ENCODE measurements at places on chromosomes 2 and 18. TPM values are rescaled to one million over a fixed set of nuclear protein-coding genes. Genes with fewer than 3 reads are reported as not detected.
A peak's percentile ranks its signal among the peaks of the same experiment; 100 is the strongest.

Gene GALNT3
- total RNA-seq = 22.9 TPM

- no peak for DNase-seq
Measured at GRCh38 chr18:61503688-61504087, 170.5 kb downstream of the CDH20 start.

- no peak for DNase-seq
Measured at GRCh38 chr2:5538313-5538712, 153.9 kb upstream of the SOX11 start.

DNA sequence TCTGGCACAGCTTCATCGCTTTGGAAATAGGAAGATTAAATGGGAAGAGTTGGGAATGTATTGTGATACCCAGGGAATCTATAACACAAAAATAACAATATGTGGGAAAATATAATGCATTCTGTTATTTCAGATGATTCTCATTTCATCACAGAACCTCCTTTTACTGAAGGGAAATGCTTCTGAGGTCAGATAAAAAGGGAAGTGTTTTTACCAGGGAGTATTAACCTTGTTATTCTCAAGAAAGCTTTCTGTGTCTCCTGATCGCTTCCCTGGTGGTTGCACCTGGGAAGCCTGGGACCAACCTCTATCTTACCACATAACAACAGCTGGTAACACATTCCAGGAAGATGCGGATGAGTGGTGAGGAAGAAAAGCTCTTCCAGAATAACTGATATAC is 47.2 kb downstream of the SCG2 start:
- DNase-seq = no peak

GRCh38 chr2:191245869-191246531 is 796 bp downstream of the MYO1B start:
- no peak for DNase-seq

Gene C2orf78
- not detected for total RNA-seq

DNA sequence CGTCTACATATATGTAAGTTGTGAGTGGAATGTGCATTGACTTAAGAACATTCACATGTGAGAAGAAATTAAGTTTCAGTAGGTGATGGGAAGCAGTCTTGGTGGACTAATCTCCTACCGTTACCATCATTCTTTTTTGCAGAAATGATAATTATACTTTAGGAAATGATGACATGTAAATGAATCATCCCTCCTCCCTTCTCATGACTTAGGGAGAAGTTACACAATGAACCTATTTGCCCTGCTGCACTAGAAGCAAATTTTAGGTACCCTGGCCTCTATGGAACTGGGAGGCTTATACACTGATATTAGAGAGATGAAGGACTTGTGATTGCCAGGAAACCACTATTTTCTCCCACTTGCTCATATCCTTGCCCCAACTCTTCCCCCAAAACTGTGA is 214.2 kb downstream of the CALCRL start:
- no peak for DNase-seq

DNA sequence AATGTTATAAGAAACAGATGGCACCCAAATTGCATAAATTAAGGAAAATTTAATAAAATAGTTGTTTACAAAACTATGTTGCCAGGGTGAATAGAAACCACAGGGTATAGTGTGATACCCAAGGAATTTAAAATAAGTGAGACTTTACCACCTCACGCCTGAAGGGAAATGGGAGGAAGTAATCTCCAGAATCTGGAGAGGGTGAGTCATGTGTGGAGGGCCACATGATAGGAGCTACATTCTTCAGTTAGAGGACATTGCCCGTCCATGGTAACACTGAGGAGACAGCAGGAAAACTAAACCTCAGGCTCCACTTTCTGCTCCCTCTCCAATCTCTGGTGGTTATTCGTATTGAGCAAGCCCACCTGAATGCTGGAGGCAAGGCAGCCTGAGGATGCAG is 97.2 kb upstream of the NXPH2 start:
- no peak for DNase-seq

DNA sequence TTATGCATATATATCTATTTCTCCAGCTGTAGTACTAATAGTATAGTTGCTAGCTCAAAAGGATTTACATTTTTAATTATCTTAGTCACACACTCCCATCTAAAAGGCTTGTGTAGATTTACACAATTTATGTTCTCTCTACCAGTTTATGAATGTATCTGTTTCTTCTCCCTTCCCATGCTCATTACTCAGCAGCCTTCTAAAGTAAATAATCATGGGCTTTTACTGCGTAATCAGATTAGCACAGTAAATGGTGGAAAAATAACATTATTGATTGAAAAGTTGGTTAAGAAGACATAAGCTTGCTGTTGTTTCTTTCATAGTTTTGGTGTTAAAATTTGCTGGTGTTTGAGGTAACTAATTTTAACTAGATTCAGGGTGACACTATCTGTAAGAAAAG is 81.8 kb downstream of the PTPN4 start:
- DNase-seq = no peak

Gene CPLX4
- not detected for total RNA-seq

Gene ACMSD
- total RNA-seq = not detected

DNA sequence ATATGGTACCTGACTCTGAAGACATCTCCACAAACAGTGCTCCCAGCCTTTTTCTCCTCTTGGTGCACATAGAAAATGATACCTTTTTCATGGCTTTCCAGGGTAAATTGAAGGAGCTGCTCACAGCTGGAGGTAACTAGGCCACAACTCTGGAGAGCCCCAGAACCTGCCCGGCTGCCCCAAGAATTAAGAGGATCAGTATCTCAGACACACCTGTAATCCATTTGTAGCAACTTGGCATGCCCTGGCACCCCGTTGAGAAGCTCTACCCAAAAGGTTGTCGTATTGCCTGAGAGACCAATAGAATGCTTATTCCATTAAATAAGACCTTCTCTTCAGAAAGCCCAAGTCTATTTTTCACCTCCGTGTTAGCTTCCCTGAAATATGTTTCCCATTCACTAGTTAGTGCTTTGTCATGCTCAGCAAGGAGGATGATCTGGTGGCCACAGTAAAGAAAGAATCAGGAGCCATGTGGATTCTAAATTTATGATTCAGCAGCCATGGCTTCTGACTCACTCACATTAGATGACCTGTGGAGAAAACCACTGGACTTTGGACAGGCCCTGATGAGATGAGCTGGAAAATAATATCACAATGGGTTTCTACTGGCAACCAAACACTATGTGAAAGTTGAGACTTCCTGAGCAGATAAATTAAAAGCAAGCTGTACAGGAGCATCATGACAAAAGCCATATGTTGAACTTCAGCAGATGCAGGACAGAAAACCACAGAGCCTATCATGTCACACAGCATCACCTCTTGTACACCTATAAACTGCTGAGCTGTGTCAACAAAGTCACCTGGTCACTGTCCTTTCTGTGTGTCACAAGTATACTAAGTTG is 253.3 kb upstream of the OSR1 start:
- DNase-seq = peak; percentile 90

DNA sequence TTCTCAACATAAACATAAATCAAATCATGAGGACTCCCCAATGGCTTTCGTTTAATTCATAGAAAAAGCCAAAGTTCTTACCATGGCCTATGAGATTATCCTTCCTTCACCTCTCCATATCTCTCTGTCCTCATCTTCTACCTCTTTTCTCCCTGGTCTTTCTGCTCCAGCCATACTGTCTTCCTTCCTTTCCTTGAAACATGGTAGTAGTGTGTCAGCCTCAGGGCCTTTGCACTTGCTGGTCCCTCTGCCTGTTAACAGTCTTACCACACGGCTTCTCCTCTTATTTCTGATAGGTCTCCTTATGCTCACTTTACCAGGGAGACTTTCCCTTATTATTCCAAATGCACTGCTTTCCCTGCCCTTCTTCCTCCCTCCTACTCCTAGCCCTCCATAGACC is 25.6 kb downstream of the APOB start:
- no peak for DNase-seq

DNA sequence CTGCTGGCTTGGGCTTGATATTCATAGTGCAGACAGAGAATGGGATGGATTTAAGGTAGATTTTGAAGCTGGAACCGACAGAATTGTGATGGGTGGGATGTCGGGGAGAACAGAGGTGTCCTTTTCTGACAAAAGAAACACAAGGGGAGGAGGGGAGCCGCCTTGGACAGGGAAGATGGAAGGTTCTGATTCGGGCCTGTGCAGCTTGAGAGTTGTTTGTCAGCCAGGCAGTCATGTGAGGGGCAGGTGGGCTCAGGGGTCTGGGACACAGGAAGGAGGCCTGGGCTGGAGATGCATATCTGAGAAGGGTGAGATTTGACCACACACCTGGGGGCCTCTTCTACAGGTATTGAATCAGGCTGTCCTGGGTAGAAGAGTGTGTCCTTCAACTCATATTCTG is 41.4 kb downstream of the NPAS2 start:
- DNase-seq = no peak

Gene NFU1
- 25.4 TPM for total RNA-seq

DNA sequence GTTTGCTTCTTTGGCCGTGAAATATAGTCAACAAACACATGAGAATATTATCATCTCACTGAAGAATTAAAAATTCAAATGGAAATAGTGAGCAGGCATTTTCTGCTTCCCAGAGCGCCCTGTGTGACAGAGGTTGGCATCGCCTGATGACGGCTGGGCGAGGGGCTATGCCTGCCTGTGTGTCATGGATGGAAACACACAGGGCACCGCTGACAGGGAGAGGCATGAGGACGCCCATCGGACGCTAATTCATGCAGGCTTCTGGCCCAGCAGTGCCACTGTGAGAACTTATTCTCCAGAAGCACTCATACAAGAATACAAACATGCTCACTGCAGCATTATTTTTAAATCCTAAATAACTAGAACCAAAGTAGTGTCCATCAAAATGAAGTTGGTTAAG is 61.4 kb upstream of the OTOS start:
- no peak for DNase-seq

Gene UGT1A1
- total RNA-seq = not detected

GRCh38 chr18:48799724-48800315 is 150.9 kb downstream of the SMAD7 start:
- no peak for DNase-seq

Gene CKAP2L
- total RNA-seq = 2.5 TPM

DNA sequence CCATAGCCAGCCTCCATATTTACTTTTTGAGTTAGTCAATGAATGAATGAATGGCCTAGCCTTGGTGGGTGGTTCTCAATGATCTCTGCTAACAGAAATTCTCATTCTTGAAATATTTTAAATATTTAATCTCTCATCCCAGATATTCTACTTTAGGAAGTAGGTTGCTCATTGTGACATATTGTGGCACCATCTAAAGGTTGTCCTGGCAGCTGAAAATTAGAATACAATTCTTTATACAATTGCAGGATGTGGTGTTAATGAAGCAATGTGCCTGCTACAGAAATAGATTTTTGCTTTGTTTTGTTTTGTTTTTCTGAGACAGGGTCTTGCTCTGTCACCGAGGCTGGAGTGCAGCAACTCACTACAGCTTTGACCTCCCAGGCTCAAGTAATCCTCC is 35.8 kb downstream of the SCG2 start:
- DNase-seq = no peak

DNA sequence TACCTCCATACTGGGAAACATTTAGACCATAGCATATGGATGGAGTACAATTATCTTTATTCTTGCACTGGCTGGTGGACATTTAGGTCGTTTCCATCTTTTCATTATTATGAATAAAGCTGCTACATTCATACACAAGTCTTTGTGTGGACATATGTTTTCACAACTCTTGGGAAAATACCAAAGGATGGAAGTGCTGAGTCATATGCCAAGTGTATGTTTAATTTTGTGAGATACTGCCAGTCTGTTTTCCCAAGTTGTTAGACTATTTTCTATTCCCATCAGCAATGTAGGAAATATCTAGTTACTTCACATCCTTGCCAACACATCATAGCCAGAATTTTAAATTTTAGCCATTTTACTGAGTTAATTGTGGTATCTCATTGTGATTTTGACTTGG is 91.5 kb downstream of the GALNT13 start:
- DNase-seq = no peak

DNA sequence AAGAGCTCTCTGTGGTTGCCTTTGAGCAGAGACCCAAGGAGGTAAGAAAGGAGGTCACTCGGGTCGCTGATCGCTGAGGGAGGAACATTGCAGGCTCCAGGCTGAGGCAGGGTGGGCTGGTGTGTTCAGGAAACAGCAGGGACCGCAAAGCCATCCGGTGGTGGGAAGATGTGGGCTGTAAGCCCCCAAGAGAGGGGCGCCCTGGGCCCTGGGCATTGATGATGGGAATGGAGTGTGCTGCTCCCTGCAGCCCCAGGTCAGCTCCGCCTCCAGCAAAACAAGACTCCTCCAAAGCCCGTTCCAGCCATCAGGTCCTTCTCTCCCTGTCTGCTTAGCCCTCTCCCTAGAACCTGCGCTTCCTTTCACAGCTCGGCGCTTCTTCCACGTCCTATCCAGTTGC is 229.7 kb downstream of the KLHL29 start:
- no peak for DNase-seq

DNA sequence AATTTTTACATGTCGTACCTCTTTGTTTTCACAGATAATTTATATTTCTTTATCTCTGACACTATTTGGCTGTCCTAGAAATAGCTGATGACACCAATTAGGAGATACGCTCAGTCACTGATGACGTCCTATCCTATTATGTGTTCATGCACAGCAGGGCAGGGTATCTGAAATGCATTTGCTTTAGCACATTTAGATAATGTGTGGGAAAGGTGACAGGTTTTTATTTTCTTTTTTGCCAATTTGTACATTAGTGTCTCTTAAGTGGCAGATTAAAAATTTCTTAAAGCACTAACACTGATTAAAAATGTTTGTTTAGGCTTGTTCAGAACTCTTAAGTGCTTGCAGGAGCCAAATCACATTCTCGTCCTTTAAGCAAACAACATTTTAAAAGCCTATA is 39.7 kb downstream of the CDC42EP3 start:
- DNase-seq = no peak

GRCh38 chr2:187502467-187502866 is 51.8 kb downstream of the TFPI start:
- DNase-seq = no peak

GRCh38 chr2:189214484-189214883 is 34.9 kb upstream of the COL5A2 start:
- DNase-seq = no peak

DNA sequence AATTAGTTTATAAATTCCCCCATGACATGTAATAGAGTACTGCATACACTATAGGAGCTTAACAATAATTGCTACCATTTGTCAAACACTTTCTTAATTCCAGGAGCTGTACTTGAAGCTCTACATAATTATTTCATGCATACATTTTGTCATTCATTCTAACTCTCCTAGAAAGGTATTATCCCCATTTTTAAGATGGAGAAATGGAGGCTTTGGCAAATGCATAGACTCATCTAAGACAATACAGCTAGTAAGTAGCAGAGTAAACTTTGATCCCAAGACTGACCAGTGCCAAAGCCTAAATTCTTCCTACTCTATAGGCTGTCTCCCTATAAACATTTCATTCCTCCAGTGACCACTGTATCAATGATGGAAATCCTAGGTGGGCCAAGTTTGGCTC is 42.6 kb upstream of the TMEM247 start:
- no peak for DNase-seq

- peak; percentile 10 for DNase-seq
Measured at GRCh38 chr2:147331790-147332419, 512.9 kb upstream of the ACVR2A start.

GRCh38 chr2:145460112-145460511 is 940.2 kb upstream of the ZEB2 start:
- DNase-seq = no peak

GRCh38 chr18:79239631-79240030 is 156.1 kb upstream of the NFATC1 start:
- DNase-seq = no peak

- no peak for DNase-seq
Measured at GRCh38 chr2:144096531-144096930, 423.4 kb downstream of the ZEB2 start.
